ENCODE measurements at places on chromosomes 3 and 15. TPM values are rescaled to one million over a fixed set of nuclear protein-coding genes. Genes with fewer than 3 reads are reported as not detected.

- no peak for DNase-seq
Observed at GRCh38 chr3:49529567-49529966, 24.7 kb upstream of the BSN start.

GRCh38 chr3:58627941-58628340 lies 38.6 kb downstream of the FAM3D start:
- DNase-seq = no peak

DNA sequence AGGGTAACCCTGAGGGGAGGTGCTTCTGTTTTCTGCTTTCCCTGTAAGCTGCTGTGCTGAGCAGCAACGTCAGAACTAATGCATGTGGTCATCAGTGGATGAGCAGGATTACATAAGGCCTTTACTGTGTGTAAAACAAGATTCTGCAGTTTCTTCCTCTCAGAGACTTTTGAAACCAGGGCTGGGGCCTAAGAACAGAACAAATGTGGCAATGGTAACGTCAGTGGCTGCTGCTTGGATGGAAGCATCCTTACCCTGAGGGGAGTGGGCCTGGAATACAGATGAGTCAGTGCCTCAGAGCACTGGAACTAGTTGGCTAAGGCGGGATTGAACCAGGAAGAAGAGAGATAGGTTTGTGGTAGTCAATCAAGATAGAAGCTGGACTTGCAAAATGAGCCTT lies 180.2 kb upstream of the KCNH8 start:
- no peak for DNase-seq

GRCh38 chr3:170753421-170754310 lies 116.3 kb downstream of the RPL22L1 start:
- DNase-seq = no peak

DNA sequence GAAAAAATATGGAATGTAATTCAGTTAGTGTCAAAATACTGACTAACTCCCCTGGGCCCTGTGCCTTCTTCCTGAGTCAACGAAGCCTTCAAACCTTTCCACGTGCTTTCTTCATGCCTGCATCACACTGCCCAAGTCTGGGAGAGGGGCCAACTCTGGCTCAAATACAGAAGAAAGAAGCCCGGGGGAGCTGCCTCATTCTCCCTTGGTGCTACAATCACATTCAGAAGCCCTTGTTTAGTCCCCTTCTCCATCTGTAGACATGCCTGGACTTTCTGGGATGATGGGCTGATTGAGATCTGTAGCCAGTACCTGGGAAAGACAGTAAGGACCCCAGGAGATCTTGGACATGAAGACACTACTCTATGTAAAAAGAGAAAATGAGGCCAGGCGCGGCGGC lies 77.8 kb upstream of the GSK3B start:
- DNase-seq = no peak

DNA sequence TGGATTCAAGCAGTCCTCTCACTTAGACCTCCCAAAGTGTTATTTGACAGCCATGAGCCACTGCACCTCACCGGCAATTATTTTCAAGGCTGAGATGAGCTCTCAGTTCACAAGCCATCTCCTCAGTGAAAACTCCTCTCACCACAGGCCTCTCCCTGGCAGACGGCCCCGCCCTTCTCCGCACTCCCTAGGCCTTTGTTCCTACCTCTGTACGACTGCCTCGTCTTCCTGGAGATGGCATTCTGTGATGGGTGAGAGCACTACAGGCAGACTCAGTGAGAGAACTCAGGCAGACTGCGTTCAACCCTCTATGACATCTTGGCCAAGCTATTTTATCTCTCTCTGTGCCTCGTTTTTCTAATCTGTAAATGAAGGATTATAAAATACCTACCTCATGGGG lies 67.0 kb upstream of the TPM1 start:
- DNase-seq = no peak

DNA sequence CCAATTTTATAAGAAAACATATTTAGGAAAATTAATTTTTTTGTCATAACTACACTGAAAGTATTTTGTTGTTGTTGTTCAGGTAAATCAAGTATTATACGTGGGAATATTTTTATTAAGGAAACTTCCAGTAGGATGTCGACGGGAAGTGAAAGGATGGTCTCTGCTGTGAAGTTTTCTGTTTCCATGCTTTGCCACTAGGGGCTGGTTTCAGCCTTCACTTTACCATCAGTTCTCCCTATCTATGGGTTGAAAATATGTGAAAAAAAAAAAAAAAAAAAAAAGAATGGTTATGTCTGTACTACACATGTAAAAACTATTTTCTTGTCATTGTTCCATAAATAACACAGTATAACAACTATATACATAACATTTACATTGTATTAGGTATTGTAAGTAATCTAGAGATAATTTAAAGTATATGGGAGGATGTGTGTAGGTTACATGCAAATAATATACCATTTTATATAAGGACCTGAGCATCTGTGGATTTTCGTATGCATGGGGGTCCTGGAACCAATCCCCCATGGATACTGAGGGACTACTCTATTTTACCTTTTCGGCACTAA lies 136.7 kb downstream of the SMAD6 start:
- DNase-seq = peak; percentile 67

GRCh38 chr3:45775571-45776300 lies 20.6 kb downstream of the SLC6A20 start:
- peak; percentile 7 for DNase-seq

GRCh38 chr15:66961901-66962300 lies 103.5 kb upstream of the SMAD3 start:
- no peak for DNase-seq

GRCh38 chr3:39972508-39972907 lies 163.1 kb downstream of the MYRIP start:
- DNase-seq = no peak

GRCh38 chr15:95565016-95565600 lies 765.4 kb upstream of the NR2F2 start:
- DNase-seq = peak; percentile 41

- no peak for DNase-seq
Observed at GRCh38 chr3:127425505-127426443, 137.9 kb upstream of the PRR20G start.

DNA sequence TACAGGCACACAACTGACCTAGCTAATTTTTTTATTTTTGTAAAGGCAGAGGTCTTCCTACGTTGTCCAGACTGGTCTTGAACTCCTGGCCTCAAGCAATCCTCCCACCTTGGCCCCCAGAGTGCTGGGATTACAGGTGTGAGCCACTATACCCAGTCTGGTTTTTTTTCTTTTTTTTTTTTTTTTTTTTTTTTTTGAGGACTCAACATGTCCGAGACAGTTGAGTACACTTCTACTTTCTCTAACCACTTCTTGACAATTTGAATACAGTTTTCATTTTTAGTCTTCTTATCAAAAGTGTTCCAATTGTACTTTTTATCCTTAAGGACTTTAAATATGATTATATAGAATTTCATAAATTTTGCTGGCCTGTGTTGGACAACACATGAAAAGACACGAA lies 7.4 kb upstream of the GSK3B start:
- no peak for DNase-seq

Gene SLC7A14
- total RNA-seq = under 0.01 TPM

Gene ABHD2
- total RNA-seq = 15.2 TPM

Gene TM4SF18
- 15.6 TPM for total RNA-seq

Gene NR2F2
- 11.3 TPM for total RNA-seq

Gene LRRIQ4
- 0.09 TPM for total RNA-seq

Gene PSTPIP1
- 2.3 TPM for total RNA-seq

Gene DLL4
- total RNA-seq = 9.7 TPM
